ENCODE measurements at places on chromosomes 12 and 14.
A peak's percentile ranks its signal among the peaks of the same experiment; 100 is the strongest.

DNA sequence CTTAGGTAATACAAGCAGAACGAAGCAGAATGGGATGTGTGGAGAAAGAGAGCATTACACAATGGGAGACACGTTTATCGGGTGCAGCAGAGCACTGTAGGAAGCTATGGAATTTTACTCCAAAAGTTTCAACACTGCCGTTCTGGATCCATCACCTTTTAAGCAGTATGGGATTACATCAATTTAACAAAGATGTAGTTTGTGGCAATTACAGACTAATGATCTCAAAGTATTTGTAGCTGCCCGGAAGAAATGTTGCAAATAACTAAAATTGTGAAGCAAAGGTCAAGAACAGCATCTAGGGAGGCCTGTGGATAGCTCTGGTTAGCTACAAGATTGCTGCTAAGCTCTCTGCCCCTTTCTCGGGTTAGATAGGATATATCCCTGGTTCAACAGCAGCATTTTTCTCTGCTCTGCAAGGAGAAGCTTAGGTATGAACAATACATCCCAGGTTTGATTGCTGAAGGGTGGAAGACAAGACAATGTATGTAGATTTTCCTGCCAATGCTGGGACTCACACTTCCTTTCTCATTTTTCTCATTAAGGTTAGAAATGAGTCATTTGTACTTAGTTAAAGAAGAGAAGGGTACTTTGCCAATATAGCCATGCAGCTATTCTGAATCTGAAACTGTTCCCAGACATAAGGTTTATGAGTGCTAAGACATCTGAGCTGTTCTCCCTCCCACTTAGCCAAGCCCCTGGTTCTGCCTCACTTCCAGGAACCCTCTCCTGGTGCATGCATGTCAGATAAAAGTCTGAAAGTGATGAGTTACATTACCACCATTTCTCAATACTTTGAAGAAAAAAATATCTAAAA, 75.0 kb upstream of the HIF1A start:
- no peak for DNase-seq

GRCh38 chr12:84247931-84248330, 664.7 kb downstream of the SLC6A15 start:
- no peak for DNase-seq

DNA sequence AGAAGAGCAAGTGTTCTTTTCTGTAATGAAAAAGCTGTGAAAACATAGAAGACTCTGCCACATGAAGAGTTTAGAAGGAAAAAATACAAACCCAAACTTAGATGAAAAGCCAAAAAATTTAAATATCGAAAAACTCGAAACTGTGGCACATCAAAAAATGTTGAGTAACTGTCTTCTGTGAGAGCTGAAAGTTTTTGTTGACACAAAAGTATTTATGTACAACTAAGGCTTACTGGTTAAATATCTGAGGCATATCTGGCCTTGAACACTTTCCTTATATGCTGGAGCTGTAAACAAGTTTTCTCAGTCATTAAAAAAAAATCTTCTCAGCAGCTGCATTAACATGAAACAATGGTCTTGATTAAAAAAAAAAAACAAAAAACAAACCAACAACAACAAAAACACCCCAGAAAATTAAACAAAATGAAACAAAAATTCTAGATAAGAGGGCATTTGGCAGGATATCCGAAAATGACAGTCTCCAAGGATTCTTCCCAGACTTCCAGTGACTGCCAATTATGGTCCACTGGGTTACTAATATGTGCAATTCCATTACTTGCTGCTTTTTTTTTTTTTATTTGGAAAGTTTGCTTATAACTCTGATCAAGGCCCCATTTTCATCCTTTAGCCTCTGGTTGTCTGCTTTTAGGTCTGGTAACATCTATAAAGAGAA, 84.7 kb upstream of the PAWR start:
- DNase-seq = no peak

GRCh38 chr12:79685068-79685467, 5.7 kb downstream of the PAWR start:
- no peak for DNase-seq

DNA sequence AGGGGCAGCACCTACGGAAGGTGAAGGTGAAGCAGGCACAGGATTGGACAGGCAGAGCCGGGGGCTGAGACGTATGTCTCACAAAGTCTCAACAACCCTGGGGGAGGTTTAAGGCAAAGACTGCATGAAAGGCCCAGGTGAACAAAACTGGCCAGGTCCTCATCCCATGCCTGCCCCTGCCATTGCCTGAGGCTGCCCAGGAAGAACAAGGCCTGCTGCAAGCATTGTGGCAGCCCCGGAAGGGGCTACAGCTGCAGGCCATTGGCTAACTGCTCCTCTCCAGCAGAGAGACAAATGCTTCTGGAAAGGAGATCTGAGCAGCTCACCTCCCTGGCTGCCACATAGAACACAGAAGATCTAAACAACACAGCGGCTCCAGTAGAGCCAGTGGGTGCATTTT, 20.4 kb upstream of the TMEM179 start:
- DNase-seq = no peak

- peak; percentile 18 for DNase-seq
Measured at GRCh38 chr12:107845226-107845979, 70.9 kb downstream of the ASCL4 start.

GRCh38 chr12:100372853-100373640, 16.2 kb downstream of the SLC17A8 start:
- DNase-seq = no peak

DNA sequence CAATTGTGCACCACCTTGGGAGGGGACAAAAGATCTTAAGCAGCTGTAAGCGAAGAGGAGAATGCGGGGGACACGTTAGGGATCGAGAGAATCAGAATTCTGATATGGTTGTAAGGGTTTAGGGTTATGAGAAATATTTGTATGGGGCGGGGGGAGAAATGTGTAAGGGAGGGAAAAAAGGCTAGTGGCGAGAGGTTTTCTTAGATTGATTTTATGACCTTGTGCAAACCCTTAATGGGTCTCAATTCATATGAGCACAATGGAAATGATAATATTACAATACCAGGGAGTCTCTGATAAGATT, 396 bp downstream of the NDUFA9 start:
- DNase-seq = no peak

GRCh38 chr14:54175298-54175942, 218.8 kb upstream of the BMP4 start:
- peak; percentile 85 for DNase-seq

DNA sequence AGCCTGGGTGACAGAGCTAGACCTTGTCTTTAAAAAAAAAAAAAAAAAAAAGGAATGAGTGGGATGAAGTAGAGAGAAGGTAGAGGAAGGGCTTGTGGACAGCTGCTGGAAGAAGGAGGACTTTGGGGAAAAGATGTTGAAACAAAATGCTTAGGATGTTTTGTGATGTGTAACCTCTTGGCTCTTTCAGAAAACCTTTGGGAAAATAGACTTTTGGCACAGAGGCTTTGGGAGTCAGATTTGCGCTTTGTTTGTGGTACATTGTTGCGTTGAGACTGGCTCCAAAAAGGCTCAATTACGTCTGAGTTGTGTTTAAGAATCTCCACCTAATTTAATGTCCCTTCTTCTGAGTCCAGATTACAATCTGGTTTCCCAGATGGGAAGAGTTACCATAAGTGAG, 32.9 kb upstream of the SPTLC2 start:
- no peak for DNase-seq

GRCh38 chr14:105150026-105150367, 18.6 kb downstream of the JAG2 start:
- DNase-seq = no peak

DNA sequence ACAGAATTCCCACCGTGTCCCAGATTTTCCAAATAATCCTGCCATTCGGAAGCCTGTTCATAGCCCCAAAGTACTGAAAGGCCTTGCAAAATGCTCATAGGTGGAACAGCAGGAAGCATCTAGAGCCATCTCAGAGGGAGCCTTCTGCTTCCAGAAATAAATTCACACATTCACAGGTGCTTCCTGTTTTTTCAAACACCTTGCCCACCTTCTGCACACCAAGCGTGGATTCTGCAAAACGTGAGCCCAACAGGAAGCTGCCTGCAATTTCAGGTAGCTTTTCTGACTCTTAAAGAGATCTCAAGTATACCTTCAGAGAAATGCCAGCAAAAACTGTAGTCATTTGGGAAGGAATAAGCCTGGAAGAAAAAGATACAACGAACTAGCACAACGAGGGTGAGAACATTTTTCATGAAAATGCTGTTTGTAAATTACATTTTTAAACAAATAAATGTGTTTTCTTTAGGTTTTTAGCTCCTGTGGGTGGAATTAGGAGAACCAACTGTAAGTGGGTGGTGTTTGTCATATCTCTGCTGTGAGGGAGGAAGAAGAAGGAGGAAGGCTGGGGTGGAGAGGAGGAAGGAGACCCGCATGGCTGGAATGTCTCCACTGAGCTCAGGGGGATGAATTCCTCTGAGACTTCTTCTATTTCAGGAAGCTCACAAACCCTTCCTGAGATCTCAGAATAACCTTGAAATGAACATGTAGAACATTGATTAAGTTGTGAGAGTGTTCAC, at the start of gene IFNG-AS1:
IFNG-AS1 (plus strand) TSS at position 264 of the 737 bp plus-strand sequence.
- DNase-seq = no peak

GRCh38 chr12:81261508-81262207, 183.8 kb downstream of the ACSS3 start:
- DNase-seq = peak; percentile 14

DNA sequence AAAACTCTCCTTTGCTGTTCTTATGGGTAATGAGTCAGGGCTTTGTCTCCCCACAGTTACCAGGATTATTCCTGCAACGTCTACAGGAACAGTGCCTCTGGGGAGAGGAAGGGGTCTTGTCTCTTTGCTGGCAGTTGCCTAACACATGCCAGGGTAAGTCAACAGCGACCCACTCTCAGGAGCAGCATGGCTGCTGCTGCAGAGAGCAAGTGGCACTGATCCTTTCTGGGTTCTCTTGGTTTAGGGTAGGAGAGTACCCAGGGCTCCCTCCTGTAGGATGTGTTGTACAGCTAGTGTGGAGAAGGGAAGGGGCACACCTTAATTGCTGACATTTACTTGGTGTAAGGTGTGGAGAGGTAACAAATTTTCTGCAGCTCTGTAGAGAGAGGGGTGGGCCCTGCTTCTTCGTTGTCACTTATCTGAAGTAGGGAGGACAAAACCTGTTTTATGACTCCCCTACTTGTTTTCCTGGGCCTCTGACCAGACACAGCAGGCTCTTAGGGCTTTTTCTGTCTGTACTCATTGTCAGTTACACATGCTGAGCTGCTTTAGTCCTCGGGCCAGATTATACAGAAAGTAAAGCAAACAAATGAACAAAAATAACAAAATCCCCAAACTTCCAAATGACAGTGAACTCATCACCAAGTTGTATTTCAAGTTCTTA, 168.2 kb downstream of the ACSS3 start:
- no peak for DNase-seq

GRCh38 chr12:49092086-49092815, 2.4 kb downstream of the DHH start:
- peak; percentile 74 for DNase-seq
